ENCODE measurements at places on chromosomes 16 and 17. TPM values are rescaled to one million over a fixed set of nuclear protein-coding genes. Genes with fewer than 3 reads are reported as not detected.

Gene CD300E
- not detected for total RNA-seq

Gene GPR179
- total RNA-seq = 10.4 TPM

Gene TERB1
- not detected for total RNA-seq

Gene ACBD4
- 9.0 TPM for total RNA-seq

Data from camera-type eye (tissue), 1 donor.